ENCODE measurements at places on chromosomes 16 and 17. TPM values are rescaled to one million over a fixed set of nuclear protein-coding genes. Genes with fewer than 3 reads are reported as not detected.

Gene CCL1
- not detected for polyA plus RNA-seq

Gene TMEM114
- not detected for polyA plus RNA-seq

Gene AXIN2
- polyA plus RNA-seq, result 15.0 TPM

Gene CDR2
- 7.5 TPM for polyA plus RNA-seq

Gene DNASE1L2
- 0.68 TPM for polyA plus RNA-seq

Gene PRSS36
- 1.8 TPM for polyA plus RNA-seq

Gene HAGHL
- polyA plus RNA-seq, result 37.0 TPM

Gene SOST
- polyA plus RNA-seq, result 4.1 TPM

Gene IKZF3
- 0.02 TPM for polyA plus RNA-seq

Gene HS3ST3B1
- 3.9 TPM for polyA plus RNA-seq

Gene KRTAP9-6
- not detected for polyA plus RNA-seq

Data from cardiac muscle cell (in vitro differentiated cells and primary cell).